ENCODE measurements at places on chromosomes 13 and 19.

- no peak for DNase-seq
Measured at GRCh38 chr13:52738719-52739467, 727 bp downstream of the CNMD start.

DNA sequence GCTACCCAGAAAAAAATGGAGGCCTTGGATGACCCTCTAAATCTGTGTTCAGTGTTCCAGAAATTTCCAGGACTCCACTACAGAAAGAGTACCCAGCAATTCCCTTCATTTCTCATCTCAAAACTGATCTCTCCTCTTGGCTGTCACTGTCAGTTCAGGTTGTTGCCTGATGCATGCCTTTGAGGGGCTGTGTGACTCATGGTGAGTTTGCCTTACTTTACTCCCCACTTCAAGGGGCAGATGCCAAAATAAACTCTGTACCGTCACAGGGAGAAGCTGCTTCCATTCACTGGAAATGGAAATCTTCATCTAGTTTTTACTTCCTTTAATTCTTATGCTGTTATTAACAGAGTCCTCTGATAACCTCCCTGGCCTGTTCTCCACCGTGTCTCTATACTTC is 1075.0 kb downstream of the DIAPH3 start:
- no peak for DNase-seq

GRCh38 chr13:81133066-81133465 is 792.1 kb upstream of the SPRY2 start:
- no peak for DNase-seq

DNA sequence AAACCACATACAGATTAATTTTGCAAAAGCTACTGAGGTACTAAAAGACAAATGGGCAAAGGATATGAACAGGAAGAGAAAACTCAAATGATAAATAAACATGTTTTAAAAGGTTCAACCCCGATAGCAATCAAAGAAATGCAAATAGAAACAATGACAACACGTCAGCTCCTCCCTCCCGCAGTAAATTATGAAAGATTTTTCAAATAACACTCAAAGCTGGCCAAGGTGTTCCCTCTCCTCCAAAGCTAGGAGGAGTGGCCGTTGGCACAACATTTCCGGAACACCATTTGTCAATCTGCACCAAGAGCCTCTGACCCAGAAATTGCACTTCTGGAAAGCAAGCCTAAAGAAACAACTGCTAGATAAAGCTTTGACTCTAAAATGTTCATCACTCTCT is 28.3 kb downstream of the INSR start:
- DNase-seq = no peak

DNA sequence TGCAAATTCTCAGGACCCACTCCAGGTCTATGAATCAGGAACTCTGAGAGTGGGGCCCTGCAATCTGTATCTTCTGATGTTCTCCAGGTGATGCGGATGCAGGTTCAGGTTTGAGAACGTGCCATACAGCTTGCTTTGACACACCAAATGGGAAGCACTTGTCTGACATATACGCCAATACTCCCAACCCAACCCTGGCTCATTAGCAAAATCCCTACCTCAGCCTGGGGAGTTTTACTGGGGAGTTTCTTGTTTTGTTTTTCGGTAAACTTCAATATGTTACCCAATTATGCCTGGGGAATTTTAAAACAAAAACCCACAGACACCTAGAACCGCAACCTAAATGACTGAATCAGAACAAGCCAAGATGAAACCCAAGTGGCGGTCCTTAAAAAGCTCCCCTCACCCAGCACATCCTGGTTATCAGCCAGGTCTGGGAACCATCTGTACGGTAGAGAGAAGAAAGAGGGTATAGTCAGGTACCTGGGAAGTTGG is 41.2 kb downstream of the ABCC4 start:
- DNase-seq = no peak

- DNase-seq = no peak
Measured at GRCh38 chr13:58500938-58501337, 869.4 kb downstream of the PCDH17 start.

DNA sequence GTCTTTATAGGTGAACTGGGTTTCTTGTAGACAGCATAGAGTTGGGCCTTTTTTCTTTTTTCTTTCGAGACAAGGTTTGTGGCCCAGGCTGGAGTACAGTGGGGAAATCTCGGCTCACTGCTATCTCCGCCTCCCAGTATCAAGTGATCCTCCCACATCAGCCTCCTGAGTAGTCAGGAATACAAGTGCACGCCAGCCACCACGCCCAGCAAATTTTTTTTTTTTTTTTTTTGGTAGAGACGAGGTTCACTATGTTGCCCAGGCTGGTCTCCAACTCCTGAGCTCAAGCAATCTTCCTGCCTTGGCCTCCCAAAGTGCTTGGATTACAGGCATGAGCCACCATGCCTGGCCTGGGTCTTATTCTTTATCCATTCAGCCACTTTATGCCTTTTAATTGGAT is 5.1 kb upstream of the CALM3 start:
- no peak for DNase-seq

- no peak for DNase-seq
Measured at GRCh38 chr13:113103646-113104045, 1.9 kb upstream of the F7 start.

- DNase-seq = peak; percentile 74
Measured at GRCh38 chr13:49097374-49097773, 121.7 kb downstream of the FNDC3A start.

GRCh38 chr19:1259876-1260748 is 9.0 kb upstream of the CIRBP start:
- DNase-seq = no peak

DNA sequence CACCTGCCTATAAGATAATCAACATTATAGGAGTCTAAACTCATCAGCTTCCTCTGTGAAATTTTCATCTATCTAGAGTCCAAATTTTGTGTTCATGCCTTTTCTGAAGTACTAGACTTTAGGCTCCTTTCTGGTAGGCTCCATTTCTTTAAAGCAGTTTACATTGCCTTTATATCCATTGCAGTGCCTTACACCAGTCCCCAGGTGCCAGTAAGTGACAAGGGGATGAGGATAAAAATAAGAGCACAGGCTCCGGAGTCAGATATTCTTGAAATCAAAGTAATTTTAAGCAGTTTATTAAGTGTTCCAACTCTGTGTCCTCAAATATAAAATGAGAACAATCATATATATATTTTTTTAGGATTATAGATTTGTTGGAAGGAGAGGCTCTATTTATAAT is 10.6 kb upstream of the CYSLTR2 start:
- DNase-seq = no peak

- DNase-seq = no peak
Measured at GRCh38 chr13:43289470-43290255, 266.3 kb downstream of the DNAJC15 start.

DNA sequence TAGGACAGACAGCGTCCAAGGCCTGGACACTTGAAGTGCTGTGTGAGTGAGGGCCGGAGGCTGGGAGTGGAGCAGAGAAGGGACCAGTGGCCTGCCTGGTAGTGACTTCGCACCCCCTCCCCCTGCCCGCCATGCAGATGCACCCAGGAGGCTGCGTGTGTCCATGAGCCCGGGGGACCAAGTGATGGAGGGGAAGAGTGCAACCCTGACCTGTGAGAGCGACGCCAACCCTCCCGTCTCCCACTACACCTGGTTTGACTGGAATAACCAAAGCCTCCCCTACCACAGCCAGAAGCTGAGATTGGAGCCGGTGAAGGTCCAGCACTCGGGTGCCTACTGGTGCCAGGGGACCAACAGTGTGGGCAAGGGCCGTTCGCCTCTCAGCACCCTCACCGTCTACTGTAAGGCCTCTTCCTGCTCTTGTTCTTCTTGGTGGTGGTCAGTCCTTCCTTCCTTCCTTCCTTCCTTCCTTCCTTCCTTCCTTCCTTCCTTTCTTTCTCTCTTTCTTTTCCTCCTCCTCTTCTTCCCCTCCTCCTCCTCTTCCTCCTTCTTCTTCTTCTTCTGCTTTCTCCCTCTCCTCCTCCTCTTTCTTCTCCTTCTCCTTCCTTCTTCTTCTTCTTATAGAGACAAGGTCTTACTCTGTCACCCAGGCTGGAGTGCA is 6.0 kb upstream of the FFAR1 start:
- no peak for DNase-seq

DNA sequence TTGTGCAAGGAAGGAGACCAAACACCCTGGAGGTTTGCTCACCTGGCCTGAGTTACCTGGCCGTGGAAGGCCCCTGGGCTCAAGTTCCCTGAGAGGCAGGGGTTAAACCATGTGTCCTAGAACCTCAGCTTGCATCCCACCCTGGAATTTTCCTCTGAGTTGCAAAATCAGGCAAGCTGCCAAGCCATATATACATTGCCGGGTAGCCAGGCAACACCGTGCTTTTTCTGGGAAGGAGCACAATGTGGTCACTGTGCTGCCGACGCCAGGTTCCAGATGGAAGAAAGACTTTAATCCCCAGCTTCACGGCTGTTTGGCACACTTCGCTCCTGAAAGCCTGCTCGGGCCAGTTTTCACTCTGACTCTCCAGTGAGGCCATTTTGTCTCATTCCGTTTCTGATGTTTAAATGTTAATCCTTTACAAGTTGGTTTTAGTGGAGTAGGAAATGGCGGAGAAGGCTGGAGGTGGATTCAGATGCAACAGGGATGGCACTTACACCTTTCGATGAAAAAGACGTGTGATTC is 60.1 kb upstream of the PEG3 start:
- DNase-seq = no peak

DNA sequence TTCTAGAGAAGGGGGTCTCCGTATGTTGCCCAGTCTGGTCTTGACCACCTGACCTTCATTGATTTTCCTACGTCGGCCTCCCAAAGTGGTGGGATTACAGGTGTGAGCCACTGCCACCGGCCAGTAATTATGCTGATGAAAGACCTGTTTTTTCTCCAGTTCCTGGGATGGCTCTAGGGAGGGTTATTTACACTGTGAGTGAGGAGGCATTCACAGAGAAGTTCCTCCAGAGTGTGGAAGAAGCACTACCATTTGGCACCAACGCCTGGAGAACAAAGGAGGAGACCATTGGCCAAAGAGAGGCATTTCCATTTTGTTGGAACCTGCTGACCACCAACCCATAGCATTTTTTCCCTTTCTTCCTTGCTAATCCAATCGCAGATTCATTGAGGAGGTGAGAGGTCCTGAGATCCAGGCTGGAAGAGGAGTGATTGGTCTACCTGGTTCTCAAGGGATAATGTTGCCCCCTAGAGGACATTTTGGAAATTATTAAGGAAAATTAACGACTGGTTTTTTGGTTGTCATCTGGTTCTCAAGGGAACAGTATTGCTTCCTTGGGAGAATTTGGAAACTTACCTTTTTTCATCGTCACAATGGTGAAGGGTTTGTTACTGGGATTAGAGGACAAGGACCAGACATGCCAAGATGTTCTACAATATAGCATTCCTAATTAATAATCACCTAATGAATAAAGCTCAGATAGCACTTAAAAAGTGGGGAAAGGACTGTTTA is 5.5 kb upstream of the SAE1 start:
- no peak for DNase-seq

- no peak for DNase-seq
Measured at GRCh38 chr19:1665565-1666047, 13.2 kb upstream of the TCF3 start.

DNA sequence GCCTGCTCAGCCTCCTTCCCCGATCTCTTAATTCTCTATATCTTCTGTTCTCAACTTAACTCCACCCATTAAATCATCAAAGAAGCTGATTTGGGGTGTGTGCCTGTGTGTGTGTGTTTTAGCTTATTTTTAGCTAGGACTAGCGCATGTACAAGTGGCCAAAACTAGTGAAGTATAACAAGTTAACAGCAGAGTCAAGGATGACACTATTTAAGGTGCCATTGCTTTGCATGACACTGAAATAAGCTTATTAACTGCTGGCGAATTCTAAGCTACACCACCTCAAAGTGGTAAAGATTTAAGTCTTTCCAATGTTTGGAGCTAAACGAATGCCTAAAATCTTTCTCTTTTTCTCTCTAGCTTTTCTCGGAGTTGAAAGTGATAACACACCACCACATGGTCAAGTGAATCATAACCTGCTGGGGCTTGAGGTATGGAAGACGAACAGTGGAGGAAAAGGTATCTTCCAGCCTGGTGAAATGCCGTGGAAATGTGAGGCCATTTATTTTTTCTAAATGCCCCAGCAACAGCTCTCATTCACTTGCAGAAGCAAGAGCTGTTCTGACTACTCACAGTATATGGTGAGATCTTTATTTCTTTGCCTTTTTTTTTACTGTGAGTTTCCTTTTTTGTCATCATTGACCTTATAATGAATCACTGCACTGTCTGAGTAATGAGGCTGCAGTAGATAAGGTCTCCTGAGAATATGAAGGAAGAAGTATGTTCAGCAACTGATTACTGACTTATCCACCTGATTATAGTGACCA is 570.3 kb downstream of the PCDH9 start:
- DNase-seq = no peak

- DNase-seq = no peak
Measured at GRCh38 chr13:30679483-30680330, 55.6 kb upstream of the ALOX5AP start.

DNA sequence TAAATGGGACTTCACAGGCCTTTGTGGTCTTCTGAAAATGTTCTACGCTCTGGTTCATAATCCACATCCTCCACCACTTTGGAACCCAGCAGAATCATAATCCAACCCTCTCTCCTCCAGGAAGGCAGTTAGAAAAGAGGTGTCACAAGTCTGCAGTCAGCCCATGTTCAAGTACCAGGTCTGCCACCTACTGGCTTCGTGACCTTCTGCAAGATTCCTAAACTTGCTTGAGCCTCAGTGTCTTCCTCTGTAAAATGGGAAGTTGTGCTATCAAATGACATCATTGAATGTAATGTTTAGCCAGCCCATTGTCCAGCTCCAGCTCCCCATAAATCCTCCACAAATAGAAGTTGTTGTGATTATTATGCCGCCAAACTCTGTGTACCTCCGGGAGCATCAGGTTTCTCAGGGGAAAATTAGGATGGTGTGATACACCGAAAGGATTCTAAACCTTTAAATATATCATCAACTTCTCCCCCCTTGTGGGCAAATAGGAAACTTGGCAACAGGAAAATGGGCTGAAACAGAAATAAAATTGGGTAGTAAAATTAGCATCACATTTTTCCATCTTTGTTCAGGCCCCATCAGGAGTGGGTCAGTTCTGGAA is 109.7 kb downstream of the NUFIP1 start:
- DNase-seq = no peak

DNA sequence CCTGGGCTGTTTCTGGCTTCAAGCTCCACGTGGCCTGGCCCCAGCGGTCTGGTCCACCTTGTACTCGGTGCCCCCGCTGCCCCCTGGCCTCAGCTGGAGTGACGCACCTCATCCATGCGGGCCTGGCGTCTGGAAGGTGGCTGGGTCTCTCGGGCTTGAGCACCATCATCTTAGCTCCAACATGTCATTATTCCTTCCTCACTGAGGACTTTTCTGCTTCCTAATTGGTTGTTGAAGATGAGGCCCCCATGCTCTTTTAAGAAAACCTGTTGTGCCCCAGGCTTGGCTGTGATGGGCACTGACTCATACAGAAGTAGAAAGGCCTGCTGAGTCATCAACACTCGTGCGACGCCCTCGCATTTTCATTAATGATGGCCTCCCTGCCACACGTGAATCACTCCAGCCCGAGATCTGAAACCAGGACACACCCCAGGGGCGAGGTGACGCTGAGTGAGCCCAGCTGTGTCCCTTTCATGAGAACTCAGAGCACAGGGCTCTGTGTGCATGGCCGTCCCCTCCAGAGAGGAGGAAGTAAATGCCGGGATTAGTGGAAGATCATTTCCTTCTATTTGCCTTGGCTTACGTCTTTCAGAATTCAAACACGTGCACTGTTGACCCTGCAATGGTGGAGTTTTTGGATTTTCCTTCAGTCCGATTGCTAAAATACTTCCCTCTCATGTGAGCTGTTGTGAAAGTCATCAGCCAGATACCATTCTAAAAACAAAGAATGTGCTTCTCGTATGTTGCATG is 14.0 kb upstream of the GJA3 start:
- DNase-seq = peak; percentile 79

GRCh38 chr13:70959035-70959775 is 851.0 kb upstream of the KLHL1 start:
- no peak for DNase-seq

- DNase-seq = no peak
Measured at GRCh38 chr19:30719189-30719998, 347.2 kb downstream of the ZNF536 start.

All from AG09309 (cell line).